ENCODE measurements at places on chromosomes 4 and X.

GRCh38 chrX:154093965-154094364, 3.6 kb downstream of the MECP2 start:
- DNase-seq, result no peak

GRCh38 chr4:139011225-139011950, 4.2 kb upstream of the NOCT start:
- no peak for DNase-seq

GRCh38 chr4:55398966-55399365, 3.2 kb downstream of the TMEM165 start:
- peak; percentile 33 for DNase-seq

DNA sequence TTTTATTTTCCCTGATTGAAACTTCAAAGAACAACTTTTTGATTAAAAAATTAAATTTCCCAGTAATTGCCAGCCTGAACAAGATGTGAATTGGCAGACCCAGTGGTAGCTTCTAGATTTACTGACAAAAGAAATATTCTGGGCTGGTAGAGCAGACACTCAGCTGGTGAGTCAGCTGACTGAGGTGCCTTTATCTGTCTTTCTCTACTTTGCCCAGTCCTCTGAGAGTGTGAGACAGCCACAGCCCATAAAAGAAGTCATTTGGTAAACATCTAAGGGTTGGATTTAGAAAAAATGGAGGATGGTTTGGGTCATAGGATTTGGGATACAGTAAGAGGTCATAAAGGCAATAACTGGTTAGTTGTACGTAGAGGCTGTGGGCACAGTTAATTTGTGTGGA, 54.5 kb downstream of the CCSER1 start:
- DNase-seq, result no peak

DNA sequence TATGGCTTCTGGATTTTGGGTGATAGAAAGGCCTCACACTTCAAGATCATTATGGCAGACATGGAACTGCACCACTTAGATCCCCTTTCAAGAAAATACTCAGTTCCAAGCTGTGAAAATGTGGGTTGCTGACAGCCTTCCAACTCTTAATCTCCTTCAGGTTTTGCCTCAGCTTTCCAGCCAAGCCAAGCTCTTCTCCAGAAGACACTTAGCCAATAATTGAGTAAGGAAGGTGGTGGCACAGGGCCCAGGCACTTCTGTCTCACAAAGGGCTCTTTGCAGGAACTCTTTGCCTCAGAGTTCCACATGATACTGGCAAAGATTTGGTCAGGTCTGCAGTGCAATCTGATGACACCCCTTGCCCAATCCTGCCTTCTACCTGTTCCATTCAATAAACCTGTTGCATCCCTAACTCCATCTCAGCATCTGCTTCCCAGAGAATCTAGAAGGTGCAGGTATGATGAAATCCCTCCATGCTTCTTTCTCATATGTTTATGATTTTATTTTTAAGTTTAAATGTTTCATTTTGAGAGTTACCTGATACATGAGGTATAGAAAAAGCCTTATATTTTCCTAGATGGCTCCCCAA, 30.6 kb downstream of the ANXA5 start:
- no peak for DNase-seq

DNA sequence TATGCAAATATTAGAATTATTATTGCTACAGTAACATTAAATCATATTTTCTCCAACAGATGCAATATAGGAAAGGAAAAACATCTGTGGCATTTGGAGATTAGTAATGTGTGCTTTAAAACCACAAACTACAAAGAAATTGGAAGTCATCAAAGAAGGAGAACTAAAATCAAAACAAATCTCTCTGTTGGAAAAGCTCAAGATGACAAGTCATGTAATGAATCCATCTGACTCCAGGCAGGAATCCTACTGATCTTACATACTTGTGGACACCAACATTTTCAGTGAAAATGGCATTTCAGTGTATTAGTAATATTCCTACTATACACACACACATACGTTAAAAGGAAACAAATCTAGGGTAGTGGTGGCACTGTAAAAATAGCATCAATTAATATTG, 98.2 kb downstream of the SLC39A8 start:
- peak; percentile 66 for DNase-seq

GRCh38 chrX:118239178-118239870, 106.6 kb upstream of the WDR44 start:
- DNase-seq, result no peak

GRCh38 chr4:168723569-168723968, 226.7 kb downstream of the PALLD start:
- peak; percentile 34 for DNase-seq

DNA sequence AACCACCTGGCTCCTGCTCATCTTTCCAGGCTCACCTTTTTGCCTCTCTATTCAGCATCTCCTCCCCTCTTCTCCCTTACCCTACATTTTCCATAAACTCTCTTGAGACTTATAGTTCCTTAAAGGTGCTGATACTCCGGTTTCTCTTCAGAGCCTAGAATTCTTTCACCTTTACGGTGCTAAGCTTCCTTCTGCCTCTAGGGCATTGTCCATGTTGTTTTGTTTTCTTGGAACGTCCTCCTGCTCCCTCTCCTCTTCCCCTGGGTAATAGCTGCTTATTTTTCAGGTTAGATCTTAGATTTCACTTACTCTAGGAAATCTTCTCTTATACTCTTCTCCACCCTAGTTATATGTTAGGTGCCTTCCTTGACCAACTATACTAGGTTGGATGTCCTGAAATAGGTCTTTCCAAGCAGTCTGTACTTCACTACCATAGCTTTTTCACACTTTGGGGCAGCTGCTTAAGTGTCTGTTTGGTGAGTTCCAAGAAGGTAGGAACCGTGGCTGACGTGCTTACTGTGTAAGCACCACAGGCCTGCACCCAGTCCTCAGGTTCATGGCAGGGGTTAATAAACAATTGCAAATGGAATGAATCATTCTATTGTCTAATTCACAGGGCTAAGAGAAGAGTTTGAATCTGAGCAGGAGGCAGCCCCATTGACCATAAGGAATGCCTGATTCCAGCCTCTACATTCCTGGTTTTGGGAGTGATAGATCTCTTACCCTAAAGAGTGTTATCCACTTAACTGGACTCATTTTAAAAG, 227.5 kb downstream of the MGST2 start:
- DNase-seq, result no peak

- peak; percentile 56 for DNase-seq
Observed at GRCh38 chrX:13750204-13750603, 15.7 kb downstream of the OFD1 start.

DNA sequence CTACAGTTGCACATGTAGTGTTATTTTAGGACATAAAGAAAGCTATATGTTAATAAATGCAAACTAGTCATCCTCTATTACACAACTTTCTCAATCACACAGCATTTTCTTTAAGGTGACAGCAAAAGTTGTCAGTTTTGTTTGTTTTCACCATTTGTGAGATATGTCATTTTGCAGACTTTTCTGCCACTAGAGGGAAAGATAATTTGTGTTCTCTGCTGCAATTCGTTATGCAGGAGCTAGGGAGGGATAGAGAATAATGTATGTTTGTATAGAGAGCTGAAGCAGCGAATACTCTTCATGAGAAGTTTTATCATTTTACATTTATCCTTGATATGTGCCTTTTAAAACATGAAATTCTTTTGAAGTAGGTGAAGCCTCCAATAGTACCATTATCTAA, 670.6 kb upstream of the ATOH1 start:
- no peak for DNase-seq

DNA sequence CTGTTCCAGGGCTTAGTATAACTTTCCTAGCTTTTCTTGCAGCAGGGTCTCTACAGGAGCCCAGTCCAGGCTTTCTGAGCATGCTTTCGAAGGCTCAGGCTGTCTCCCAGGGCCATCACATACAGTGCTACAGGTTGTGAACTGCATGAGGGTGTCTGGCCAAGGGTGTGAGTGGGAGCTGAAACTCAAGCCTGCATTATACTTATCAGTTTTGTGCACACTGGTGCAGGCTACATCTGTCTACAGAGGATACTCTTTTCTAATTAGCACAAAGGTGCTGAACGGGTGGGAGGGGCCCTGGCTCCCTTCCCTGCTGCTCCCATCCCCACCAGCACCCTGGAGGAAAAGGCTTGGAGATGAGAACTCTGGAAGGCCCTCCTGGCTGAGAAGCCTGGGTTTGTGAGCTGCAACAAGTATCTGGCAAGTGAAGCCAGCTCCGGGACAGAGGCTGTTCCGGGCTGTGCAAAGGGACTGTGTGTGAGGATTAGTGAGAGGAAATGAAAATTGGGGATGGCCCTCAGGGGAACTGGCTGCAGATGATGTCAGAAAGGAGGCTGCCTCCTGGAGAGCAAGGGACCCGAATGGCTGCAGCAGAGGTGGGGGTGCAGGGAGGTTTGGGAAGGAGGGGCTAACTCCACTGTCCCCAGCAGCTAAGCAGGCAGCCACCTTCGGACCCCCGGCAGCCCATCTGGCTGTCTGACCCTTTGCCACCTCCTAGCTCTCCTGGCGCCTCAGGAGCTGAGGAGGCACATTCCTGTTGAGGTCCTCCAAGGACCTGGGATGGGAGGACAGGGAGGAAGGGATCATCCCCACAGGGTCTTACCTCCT, 68.5 kb downstream of the EFNB1 start:
- no peak for DNase-seq

DNA sequence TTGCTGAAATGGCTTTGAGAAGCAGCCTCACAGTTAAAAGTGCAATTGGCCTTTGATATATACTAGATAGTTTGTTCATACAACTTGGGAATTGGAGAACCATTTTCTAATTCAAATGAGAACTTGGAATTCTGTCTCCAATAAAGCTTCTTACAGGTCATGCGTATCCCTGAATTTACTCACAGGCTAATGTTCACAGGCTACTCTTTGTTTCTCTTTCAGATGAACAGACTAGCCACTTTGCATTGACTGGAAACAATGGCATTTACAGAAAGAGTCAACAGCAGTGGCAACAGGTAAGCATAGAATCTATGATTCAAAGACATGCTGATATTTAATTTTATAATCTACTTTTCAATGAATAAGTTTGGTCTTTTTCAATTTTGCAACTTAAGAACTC, 13.5 kb downstream of the AFF1 start:
- no peak for DNase-seq

DNA sequence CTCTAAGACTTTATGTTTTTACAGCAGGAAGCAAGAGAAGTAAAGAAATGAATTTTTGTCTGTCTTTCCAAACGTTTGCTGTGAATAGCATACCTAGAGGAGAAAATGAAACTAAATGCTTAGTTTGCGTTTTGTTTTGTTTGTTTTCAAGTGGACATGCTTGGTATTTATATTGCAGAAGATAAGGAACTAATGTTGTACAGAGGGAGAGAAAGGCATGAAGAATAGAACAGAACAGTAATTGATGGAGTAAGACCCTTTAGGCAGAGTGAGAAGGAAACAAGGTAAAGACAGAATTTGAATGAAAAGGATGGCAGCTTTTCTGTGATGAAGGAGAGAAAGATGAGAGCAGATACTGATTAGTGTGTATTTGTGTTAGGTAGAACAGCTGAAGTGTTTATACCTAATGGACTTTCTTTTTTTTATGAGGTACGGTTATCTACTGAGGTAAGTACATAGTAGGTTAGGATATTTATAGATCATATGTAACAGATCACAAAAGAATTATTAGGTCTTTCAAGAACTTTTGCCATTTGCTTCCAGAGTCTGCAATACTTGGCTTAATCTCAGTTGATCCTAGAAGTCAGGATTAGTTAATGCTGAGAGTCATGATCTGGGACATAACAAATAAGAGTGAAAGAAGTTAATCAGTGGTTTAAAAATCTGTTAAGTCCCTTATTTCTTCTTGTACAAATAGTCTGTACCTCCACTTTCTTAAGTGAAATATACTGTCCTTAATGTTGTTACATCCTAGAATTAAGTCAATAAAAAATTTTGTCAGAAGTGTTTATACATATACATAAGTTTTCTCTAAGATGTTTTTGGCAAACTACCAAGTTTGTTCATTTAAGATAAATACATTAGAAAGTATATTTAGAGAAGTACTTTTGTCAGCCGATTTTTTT, 36.8 kb downstream of the FABP2 start:
- DNase-seq, result peak; percentile 66

DNA sequence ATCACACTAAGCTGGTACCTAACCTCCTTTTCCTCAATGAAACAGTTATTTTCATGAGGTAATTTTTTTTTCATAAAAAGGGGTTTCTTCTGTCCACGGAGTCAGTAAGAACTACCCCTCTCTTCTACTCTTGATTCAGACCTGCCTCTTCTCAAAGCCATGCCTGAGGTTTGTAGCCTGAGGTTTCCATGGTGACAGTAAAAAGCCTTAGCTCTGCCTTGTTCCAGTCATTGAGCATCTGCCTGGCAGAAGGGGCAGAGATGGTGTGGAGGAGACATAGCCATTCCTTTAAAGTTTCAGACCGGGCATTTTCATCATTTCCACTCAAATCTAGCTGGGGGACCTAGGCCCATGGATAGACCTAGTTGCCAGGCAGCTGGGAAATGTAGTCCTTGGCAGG, 135.5 kb downstream of the REPS2 start:
- DNase-seq, result no peak

DNA sequence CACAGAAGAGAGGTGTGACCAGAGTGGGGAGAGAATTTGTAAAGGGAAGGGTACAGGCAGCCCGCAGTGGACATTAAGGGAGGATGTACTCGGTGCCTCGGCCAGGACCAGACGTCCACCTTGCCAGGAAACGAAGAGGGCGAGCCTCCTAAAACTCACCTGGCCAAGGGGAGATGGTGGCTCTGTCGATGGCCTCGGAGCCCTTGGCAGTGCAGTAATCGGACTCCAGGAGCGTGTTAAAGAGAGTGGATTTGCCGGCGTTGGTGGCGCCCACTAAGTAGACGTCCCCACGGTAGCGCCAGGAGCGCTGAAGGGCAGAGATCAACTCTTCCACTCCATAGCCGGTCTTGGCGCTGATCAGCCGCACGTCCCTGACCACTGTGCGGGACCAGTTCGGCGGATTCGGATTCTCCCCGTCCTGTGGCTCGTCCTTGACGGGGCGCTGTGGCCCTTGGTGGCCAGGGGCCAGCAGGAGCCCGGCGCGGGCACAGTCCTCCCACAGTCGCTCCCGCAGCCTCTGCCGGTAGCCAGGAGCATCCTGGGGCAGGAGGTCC, 1.0 kb downstream of the NOA1 start:
- DNase-seq, result peak; percentile 11

DNA sequence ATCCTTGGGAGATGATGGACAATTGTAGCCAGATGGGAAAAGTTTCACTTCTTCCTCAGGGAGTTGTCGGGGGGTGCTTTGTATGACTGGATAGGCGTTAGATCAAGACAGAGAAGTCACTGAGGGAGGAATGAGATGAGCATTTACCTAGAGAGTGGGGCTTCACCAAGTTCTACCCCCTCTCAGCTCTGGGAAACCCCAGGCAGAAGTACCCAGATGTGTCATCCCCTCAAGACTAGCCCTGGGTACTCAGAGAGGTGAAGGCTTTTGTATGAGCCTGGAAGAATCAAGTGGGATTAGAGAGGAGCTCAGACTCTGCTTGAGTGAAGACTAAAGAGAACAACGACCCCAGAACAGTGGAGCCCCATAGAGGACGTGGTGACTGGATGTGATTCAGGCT, 1.9 kb downstream of the MAGEB1 start:
- no peak for DNase-seq

GRCh38 chrX:30888526-30889146, 418 bp downstream of the TAB3 start:
- peak; percentile 26 for DNase-seq
